ENCODE measurements at places on chromosomes 4 and X.

DNA sequence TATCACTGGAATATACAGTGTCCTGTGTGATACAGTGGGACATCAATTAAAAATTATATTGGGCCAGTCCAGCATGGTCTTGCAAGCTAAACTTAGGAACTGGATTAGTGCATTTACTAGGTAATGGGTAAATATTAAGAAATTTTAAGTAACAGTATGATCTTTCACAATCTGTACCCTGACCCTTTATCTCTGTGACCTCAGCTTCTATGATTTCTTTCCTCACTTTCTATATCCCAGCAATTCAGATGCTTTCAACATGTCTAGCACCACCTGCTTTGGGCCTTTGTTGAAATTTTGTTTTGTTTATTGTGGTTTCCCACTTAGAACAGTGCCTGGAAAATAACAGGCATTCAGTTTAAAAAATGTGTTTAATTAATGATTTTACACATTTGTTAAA, 2295.4 kb downstream of the ARAP2 start:
- DNase-seq, result no peak

DNA sequence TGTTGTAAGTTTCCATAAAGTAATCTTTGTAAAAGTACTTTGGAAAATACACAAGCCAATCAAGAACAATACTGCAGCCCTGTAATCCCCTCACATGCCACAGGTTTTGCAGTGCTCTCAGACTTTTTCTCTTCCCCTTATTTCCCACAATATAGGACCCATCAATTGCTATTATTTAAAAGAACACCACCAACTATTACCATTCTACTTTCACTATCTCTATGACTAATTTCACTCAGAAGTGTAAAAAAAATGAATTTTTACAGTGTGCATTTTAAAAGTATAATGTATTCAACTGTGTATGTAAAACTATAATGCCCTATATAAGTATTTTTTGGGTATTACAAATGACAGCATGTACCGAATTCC, 1.7 kb downstream of the ATP8A1 start:
- no peak for DNase-seq

- DNase-seq, result peak; percentile 61
Measured at GRCh38 chrX:72121383-72121782, 10.3 kb downstream of the RTL5 start.

DNA sequence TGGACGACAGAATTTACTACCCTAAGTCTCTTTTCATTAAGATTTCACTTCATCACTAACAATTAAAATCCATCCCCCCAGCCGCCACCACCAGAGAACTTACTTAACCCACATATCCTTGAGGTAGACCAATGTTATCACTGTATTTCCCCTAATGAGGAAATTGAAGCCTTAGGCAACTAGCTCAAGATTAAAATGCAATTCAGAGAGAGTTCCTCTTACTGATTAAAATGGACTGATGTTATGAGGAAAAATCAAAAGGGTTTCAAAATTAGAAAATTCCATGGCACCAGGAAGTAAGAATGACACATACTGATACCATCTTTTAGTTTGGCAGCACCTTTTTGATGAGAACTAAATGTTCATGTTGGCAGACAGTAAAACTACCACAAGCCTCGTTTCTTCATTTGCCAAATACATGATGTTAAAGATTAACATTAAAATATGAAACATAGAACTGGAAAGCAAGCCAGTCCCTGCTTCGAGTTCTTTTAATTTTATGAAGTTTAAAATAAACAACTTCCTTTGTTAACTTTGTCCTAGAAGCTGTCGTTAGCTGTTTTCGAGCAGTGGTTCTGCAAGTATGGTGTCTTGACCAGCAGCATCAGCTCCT, 69.3 kb upstream of the CCDC160 start:
- DNase-seq, result no peak

DNA sequence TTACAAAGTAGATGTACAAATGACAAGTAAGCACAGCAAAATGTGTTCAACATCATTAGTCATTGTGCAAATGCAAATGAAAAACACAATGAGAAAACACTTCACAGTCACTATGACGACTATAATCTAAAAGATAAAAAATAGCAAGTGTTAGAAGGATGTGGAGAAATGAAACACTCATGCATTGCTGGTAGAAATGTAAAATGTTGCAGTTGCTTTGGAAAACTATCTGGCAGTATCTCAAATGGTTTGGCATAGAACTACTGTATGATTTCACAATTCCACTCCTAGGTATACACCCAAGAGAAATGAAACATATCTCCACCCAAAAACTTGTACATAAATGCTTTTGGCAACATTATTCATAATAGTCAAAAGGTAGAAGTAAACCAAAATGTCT, 459.7 kb upstream of the TRAM1L1 start:
- DNase-seq, result no peak

- no peak for DNase-seq
Measured at GRCh38 chrX:150676221-150676620, 17.0 kb upstream of the MTMR1 start.

GRCh38 chr4:64503945-64504675, 94.9 kb upstream of the TECRL start:
- no peak for DNase-seq

- DNase-seq, result no peak
Measured at GRCh38 chrX:25020905-25021449, 5.2 kb upstream of the ARX start.

DNA sequence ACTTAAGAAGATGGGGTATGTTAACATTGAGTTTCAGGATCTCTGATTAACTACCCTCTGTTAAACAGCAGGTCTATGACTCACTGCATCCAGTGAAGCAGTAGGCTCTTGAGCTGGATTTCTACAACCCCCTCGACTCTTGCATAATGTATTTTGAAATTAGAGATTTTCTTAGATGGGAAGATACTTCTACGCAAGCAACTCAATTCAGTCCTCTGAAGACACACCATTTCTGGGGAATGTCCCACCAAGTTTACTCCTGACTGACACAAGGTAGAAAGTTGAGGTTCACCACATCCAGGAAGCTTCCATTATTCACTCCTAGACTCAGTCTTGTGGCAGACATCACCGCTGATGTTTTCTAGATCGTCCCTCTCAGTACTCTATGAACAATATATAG, 12.9 kb downstream of the PALLD start:
- DNase-seq, result no peak

- no peak for DNase-seq
Measured at GRCh38 chr4:74111990-74112389, 13.0 kb upstream of the CXCL2 start.

Data from NCI-H446 (cell line).